ENCODE measurements at places on chromosomes 2 and 18. TPM values are rescaled to one million over a fixed set of nuclear protein-coding genes. Genes with fewer than 3 reads are reported as not detected.

Gene RSAD2
- polyA plus RNA-seq, result 2.3 TPM

Gene ASNSD1
- 40.8 TPM for polyA plus RNA-seq

GRCh38 chr2:241203218-241204009, 14.9 kb downstream of the ANO7 start:
- no peak for DNase-seq

DNA sequence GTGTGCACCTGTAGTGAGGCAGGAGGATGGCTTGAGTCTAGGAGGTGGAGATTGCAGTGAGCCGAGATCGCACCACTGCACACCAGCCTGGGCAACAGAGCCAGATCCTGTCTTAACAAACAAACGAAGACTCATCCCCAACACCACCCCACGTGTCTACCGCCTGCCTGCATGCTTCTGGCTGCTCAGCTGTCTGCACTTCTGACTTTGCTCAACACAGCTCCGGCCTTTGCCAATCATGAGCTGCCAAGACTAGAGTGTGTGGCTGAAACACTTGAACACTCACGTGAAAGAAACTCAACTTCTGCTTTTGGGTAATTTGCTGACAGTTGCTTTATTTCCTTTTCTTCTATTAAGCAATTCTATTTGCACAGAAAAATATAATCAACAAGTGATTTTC, 32.1 kb upstream of the SP3 start:
- no peak for DNase-seq

- no peak for DNase-seq
Observed at GRCh38 chr18:64210401-64210949, 61.6 kb upstream of the LINC00305 start.
